ENCODE measurements at places on chromosomes 12 and 14. TPM values are rescaled to one million over a fixed set of nuclear protein-coding genes. Genes with fewer than 3 reads are reported as not detected.

GRCh38 chr14:88831284-88831683, 6.8 kb downstream of the TTC8 start:
- peak; percentile 81 for DNase-seq
- H3K36me3 ChIP-seq: 0 out of 2 replicates have a peak, but pooled peaks cover 1% of the 10 kb centered on the region
- H3K4me3 ChIP-seq: no peak overlapping the region
- no peak overlapping the region for H3K27ac ChIP-seq
- no peaks in the 10 kb centered on the region for H3K27me3 ChIP-seq

GRCh38 chr14:39181693-39182047, 6.6 kb downstream of the PNN start:
- no peaks in the 10 kb centered on the region for H3K4me1 ChIP-seq
- H3K27ac ChIP-seq: no peak overlapping the region

DNA sequence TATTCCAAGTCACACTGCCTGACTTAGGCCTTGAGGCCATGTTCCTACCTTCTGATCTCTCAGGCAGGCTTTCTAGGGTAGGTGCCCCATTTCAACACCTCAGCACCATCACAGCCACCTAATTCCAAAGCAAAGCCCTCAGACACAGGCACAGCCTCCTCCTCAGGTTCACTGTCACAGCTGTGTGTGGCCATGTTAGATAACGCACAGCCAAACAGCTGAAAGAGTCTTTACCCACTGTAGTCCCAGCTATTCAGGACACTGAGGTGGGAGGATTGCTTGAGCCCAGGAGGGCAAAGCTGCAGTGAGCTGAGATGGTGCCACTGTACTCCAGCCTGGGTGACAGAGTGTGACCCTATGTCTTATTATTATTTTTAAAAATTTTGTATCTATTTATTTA, 7.3 kb upstream of the TMEM229B start:
- peaks cover 12% of the 10 kb centered on the region for H3K27me3 ChIP-seq
- no peaks in the 10 kb centered on the region for H3K36me3 ChIP-seq
- no peak overlapping the region for H3K4me3 ChIP-seq
- H3K27ac ChIP-seq: no peak overlapping the region
- no peak for DNase-seq

DNA sequence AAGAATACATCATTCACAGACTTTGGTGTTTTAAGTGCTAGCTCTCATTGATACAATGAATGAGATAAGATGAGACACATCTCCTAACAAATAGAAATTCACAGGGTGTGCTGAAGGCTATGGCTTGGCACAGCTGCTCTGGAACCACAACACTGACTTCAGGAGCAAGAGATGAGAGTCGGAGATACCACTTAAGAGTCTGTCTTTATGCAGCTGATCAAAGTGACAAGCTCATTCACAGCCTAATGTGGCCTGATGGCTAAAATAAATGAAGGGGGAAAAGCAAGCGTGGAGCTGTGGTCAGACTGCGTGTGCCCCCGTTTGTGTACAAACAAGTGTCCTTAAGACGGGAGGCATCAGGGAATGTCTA, 29.7 kb upstream of the FAM181A start:
- H3K27ac ChIP-seq: no peak overlapping the region
- DNase-seq: no peak

GRCh38 chr12:131189781-131190180, 236.1 kb downstream of the ADGRD1 start:
- H3K4me1 ChIP-seq: no peaks in the 10 kb centered on the region
- H3K27me3 ChIP-seq: no peaks in the 10 kb centered on the region
- H3K27ac ChIP-seq: no peak overlapping the region
- H3K36me3 ChIP-seq: no peaks in the 10 kb centered on the region
- H3K4me3 ChIP-seq: no peak overlapping the region

- H3K36me3 ChIP-seq: no peaks in the 10 kb centered on the region
- DNase-seq: no peak
- H3K4me1 ChIP-seq: no peaks in the 10 kb centered on the region
- no peaks in the 10 kb centered on the region for H3K27me3 ChIP-seq
- no peak overlapping the region for H3K4me3 ChIP-seq
Measured at GRCh38 chr12:98819821-98820404, 174.8 kb downstream of the APAF1 start.

DNA sequence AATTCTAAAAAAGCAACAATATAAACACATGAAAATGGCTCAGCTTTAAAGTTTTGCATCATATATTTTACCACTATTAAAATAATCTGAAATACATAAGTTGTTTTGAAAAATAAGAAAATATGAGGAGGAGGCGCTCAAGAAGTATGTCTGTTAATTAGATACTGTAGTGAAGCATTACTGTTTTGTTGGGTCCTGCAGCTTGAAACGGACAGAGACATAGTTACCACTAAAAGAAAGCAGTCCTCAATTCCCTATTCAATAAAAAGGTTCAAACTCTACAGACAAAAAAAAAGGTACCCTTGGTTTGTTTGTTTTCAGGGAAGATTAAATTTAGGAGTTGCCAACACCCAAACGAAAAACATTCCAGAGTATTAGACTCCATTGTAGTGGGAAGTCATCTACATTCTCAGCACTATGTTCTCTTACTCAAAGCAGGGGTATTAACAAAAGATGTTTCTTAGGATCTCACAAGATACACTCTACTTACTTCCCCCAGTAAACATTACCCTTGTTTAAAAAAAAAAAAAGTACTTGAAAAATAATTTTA, 3.0 kb downstream of the PAWR start:
- H3K4me1 ChIP-seq: peaks cover 10% of the 10 kb centered on the region
- no peaks in the 10 kb centered on the region for H3K36me3 ChIP-seq
- H3K4me3 ChIP-seq: peak overlapping the region; percentile 37
- H3K27ac ChIP-seq: no peak overlapping the region
- H3K27me3 ChIP-seq: no peaks in the 10 kb centered on the region

GRCh38 chr14:51087031-51087441, 7.9 kb downstream of the TRIM9 start:
- no peaks in the 10 kb centered on the region for H3K36me3 ChIP-seq
- H3K27ac ChIP-seq: no peak overlapping the region
- H3K27me3 ChIP-seq: peaks cover 23% of the 10 kb centered on the region
- H3K4me1 ChIP-seq: no peaks in the 10 kb centered on the region

DNA sequence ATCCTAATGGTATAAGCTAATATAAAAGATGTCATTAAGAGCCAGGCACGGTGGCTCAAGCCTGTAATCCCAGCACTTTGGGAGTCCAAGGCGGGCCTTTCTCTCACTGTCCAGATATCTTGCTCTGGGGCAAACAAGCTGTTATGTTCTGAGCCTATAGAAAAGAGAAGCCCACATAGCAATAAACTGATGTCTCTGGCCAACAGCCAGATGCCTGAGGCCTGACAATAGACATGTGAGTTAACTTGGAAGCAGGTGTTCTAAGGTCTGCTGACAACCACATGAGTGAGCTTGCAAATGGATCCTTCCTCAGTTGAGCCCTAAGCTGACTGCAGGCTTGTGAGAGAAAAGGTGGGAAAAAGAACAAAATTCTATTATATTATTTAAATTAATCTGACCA, 25.0 kb downstream of the YAF2 start:
- no peak overlapping the region for H3K4me3 ChIP-seq
- peaks cover 3% of the 10 kb centered on the region for H3K4me1 ChIP-seq
- H3K27me3 ChIP-seq: no peaks in the 10 kb centered on the region
- no peak overlapping the region for H3K27ac ChIP-seq
- peak; percentile 59 for DNase-seq

GRCh38 chr12:130049666-130050065, 112.6 kb upstream of the FZD10 start:
- no peaks in the 10 kb centered on the region for H3K36me3 ChIP-seq
- H3K27me3 ChIP-seq: no peaks in the 10 kb centered on the region
- DNase-seq: no peak
- H3K27ac ChIP-seq: no peak overlapping the region
- no peaks in the 10 kb centered on the region for H3K4me1 ChIP-seq
- no peak overlapping the region for H3K4me3 ChIP-seq

DNA sequence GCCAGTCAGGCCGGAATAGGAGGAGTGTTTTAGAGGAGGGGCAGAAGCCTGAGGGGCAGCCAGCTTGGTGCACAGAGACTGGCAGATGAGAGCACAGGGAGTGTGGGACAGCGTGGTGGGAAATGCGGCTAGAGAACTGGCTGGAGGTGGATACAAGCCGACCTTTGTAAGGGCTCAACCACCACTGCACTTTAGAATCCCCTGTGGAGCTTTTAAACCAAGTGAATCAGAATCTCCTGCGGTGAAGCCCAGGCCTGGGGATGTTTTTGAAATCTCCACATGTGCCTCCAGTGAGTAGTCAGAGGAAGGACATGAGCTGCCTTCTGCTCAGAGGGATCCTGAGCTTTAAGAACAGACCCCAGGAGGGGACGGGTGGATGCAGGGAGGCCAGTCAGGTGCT, 10.9 kb upstream of the PCED1B start:
- H3K27ac ChIP-seq: no peak overlapping the region
- DNase-seq: no peak

GRCh38 chr12:57551637-57552305, 1.9 kb downstream of the KIF5A start:
- DNase-seq: no peak
- H3K27ac ChIP-seq: no peak overlapping the region
- peaks cover 46% of the 10 kb centered on the region for H3K27me3 ChIP-seq
- H3K4me3 ChIP-seq: no peak overlapping the region
- H3K36me3 ChIP-seq: no peaks in the 10 kb centered on the region

DNA sequence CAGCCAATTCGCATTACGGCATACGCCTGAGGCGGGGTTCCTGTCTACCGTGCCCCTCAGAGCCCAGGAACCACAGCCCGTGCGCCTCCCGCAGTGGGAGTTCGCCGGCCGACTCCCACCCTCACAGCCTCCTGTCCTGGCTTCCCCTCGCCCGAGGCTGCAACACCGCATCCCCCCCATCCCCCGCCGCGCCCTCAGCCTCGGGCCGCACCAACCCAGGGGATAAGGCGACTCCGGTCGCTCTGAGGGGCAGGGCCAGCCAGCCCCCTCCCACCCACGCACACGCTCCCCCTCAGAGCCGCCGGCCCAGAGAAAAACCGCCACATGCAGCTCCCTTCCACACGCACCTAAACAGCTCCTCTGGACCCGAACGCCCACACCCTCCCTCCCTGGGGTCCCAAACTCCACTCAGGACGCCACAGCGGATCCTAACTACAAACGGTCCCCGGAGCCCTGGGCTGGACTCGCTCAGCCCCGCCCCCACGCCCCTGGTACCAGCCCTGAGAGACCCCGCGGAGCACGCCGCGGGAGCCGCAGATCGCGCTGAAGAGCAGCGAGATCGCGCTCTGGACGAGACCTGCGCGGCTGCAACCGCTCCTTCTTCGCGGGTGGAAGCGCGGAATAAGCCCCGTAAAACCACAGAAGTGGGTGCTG, at the start of gene C14orf39:
Gene C14orf39 (minus strand): TSS at position 466 of the 654 bp plus-strand sequence. CDS start 985 bp downstream, outside the sequence.
- peak; percentile 65 for DNase-seq
- H3K36me3 ChIP-seq: no peaks in the 10 kb centered on the region
- H3K27me3 ChIP-seq: peaks cover 11% of the 10 kb centered on the region
- H3K4me1 ChIP-seq: no peaks in the 10 kb centered on the region
- peak within 1 kb of the TSS; percentile 82 for H3K4me3 ChIP-seq

DNA sequence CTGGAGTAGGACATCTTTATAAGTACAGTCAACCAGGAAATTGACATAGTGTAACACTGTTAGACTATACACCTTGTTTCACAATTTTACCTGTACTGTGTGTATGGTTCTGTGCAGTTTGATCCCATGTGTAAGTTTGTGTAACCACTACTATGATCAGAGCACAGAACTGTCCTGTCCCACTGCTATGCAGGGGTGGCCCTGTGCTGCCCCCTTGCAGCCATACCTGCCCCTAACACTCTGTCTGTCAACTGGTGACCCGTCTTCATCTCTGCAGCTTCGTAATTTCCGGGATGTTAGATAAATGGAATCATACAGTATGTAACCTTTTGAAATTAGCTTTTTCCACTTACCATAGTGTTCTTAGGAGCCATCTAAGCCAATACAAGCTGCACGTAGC, 58.7 kb upstream of the RD3L start:
- no peaks in the 10 kb centered on the region for H3K4me1 ChIP-seq
- no peak overlapping the region for H3K4me3 ChIP-seq
- DNase-seq: no peak
- H3K27ac ChIP-seq: no peak overlapping the region

- H3K4me1 ChIP-seq: no peaks in the 10 kb centered on the region
- no peak overlapping the region for H3K27ac ChIP-seq
- no peak overlapping the region for H3K4me3 ChIP-seq
- no peak for DNase-seq
- peaks cover 37% of the 10 kb centered on the region for H3K27me3 ChIP-seq
Measured at GRCh38 chr12:662566-663292, 516 bp downstream of the NINJ2 start.

DNA sequence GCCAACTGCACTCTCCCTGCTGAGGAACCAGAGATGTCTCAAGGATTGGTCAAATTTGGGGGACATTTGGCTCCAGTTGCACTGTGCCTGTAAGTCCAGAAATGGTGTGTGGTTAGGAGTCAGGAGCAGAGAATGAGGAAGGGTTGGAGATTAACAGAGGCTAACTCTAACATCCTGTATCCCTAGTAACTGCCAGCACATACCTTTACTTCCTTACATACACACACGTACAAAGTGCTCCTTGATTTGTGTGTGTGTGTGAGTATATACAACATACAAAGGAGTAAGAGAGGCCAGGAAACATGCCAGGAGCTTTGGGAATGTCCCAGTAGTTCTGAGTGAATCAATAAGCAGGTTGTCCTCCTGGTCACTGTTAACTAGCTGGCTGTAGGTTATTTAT, 39.8 kb upstream of the NRXN3 start:
- no peak overlapping the region for H3K4me3 ChIP-seq
- no peak overlapping the region for H3K27ac ChIP-seq
- H3K4me1 ChIP-seq: no peaks in the 10 kb centered on the region
- H3K27me3 ChIP-seq: no peaks in the 10 kb centered on the region

DNA sequence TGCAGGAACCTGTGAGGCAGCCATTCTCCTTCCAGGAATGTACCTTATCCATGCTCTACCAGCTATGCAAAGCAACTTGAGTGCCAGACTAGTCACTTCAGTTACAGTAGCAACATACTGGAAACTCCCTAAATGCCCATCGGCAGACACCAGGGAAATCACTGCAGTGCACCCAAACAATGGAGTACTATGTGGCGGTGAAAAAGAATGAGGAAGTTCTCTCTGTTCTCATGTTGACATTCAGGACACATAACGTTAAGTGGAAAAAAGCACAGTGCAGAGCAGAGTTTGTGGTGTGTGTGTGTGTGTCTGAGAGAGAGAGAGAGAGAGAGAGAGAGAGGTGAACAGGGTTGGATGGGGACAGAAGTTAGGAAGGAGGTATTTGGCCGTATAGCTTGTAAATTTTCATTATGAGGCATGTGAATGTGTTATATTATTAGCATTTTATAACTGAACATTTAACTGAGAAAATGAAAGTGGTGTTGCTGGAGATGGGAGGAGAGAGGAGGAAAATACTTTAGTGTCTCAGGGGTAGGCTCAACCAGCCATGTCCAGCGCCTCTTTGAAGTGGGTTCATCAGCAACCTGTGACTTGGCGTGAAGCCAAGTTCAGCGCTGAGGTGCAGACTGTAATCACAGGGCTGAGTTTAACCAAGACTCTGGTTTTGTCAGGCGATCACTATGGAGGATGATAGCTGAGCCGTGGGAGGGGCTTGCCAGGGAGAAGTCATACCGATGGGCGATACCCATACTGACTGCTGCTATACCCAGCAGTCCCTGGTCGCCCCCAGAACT, 17.3 kb downstream of the TNFAIP2 start:
- peaks cover 7% of the 10 kb centered on the region for H3K27me3 ChIP-seq
- H3K36me3 ChIP-seq: no peaks in the 10 kb centered on the region
- DNase-seq: no peak
- no peak overlapping the region for H3K27ac ChIP-seq

GPD1 gene
- total RNA-seq: 0.18 TPM

AKAP6 gene
- total RNA-seq: 1.7 TPM

TMEM52B gene
- 3.1 TPM for total RNA-seq

CYP46A1 gene
- under 0.01 TPM for total RNA-seq

RBM19 gene
- 19.2 TPM for total RNA-seq

SSTR1 gene
- total RNA-seq: 1.1 TPM

PPP4R4 gene
- 0.56 TPM for total RNA-seq

Measured in IMR-90 (cell line).